ENCODE measurements at places on chromosomes 16 and 17. TPM values are rescaled to one million over a fixed set of nuclear protein-coding genes. Genes with fewer than 3 reads are reported as not detected.

GRCh38 chr16:29712809-29713208 is 33.0 kb downstream of the C16orf54 start:
- no peak for DNase-seq
- H3K27me3 ChIP-seq = no peaks in the 10 kb centered on the region
- peaks cover 2% of the 10 kb centered on the region for H3K4me1 ChIP-seq
- H3K36me3 ChIP-seq = peaks cover 52% of the 10 kb centered on the region
- H3K4me3 ChIP-seq = no peak overlapping the region

DNA sequence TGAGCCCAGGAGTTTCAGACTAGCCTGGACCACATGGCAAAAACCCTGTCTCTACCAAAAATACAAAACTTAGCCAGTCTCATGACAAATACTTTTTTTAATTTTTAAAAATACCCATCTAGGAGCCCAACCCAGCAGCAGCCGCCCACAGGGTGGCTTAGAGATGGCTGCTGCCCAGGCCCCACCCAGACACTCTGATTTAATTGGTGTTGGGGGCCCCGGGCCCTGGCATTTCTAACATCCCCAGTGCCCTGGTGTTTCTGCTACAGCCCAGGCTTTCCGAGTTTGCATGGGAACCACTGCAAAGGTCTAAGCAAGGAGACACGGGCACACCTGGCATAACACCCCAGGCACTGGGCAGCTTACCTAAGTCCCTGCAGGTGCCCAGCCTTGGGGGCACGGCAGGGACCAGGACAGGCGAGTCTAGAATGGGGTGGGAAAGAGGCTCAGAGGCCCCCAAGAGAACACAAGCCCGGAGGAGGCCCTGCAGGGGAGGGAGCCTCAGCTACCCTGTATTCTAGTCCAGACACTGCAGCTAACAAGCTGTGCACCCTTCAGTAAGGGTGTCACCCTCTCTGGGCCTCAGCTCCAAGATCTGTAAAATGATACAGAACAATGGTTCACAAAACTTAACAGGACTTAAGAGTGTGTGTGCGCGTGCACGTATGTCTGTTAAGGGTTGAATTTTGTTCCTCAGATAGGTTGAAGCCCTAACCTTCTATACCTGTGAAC is 48.8 kb downstream of the RMI2 start:
- no peak overlapping the region for H3K4me3 ChIP-seq
- no peaks in the 10 kb centered on the region for H3K36me3 ChIP-seq
- H3K27me3 ChIP-seq = no peaks in the 10 kb centered on the region
- H3K4me1 ChIP-seq = no peaks in the 10 kb centered on the region
- DNase-seq = no peak

DNA sequence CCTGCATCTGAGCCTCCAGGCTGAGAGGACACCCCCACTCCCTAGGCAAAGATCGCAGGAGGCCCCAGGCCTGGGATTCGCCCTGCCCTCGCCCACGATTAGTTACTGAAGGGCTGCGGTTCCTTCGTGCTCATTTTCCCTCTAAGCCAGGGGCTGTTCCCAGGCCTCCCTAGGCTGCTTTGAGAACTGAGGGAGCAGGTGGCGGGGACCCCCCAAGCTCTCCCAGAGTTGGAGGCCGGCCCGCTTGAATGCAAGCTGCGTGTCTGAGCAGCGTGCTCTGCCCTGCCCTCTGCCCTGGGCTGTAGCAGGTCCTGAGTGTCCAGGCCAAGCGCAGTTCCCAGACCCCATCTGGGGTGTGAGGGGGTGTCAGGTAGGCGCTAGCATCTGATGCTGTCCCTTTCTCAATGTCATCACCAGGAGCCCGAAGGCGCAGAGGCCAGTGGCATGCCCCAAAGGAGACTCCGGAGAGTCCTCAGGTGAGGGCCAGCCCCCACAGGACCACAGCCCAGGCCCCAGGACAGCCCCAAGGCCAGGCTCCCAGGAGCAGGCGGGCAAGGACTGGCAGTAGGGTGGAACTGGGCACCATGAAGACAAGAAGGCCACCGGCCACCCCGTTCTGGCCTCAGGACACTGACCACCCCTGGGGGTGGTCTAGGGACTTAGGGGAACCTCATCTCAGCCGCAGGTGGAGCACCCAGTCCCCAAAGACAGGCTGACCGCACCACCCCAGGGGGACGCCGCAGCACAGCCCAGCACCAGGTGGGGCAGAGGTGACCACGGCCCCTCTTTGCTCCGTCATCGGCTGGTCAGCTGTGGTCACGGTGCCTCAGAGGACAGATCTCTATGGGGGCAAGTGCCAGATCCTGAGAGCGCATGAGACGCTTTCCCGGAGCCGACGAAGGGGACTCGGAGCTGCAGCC is 14.6 kb downstream of the ENDOV start:
- H3K4me1 ChIP-seq = no peaks in the 10 kb centered on the region
- DNase-seq = no peak
- H3K27ac ChIP-seq = no peak overlapping the region
- no peak overlapping the region for H3K4me3 ChIP-seq
- H3K36me3 ChIP-seq = no peaks in the 10 kb centered on the region

- H3K4me1 ChIP-seq = no peaks in the 10 kb centered on the region
- peaks cover 4% of the 10 kb centered on the region for H3K36me3 ChIP-seq
- H3K27ac ChIP-seq = no peak overlapping the region
- no peak overlapping the region for H3K4me3 ChIP-seq
Measured at GRCh38 chr16:1443403-1443973, 868 bp downstream of the CCDC154 start.

GRCh38 chr16:3770530-3770929 is 53.2 kb upstream of the TRAP1 start:
- no peaks in the 10 kb centered on the region for H3K27me3 ChIP-seq
- H3K27ac ChIP-seq = no peak overlapping the region
- no peak overlapping the region for H3K4me3 ChIP-seq

GRCh38 chr16:67396159-67397035 is 3.1 kb upstream of the TPPP3 start:
- DNase-seq = peak; percentile 95
- H3K4me1 ChIP-seq = no peaks in the 10 kb centered on the region
- H3K27ac ChIP-seq = no peak overlapping the region
- H3K4me3 ChIP-seq = peak overlapping the region; percentile 54
- H3K36me3 ChIP-seq = peaks cover 1% of the 10 kb centered on the region
- peaks cover 25% of the 10 kb centered on the region for H3K27me3 ChIP-seq

DNA sequence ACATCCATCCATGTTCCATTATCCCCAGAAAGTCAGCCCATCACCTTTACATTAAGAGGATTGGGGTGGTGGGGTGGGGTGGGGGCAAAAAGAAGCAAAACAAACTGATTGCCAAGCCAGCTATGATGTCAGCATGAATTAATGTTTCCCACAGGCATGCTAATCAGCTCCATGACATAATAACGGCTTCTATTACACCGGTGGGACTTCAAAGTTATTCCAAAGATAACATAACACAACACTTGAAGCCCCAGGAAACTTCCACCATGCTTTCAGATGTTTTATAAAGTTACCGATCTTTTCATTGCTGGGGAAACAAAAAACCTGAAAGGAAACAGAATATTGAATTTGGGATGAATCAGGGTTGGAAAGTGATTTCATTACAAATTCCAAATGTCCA is 155.9 kb upstream of the IRX5 start:
- no peak overlapping the region for H3K4me3 ChIP-seq
- H3K27ac ChIP-seq = no peak overlapping the region
- H3K36me3 ChIP-seq = no peaks in the 10 kb centered on the region
- no peak for DNase-seq
- no peaks in the 10 kb centered on the region for H3K4me1 ChIP-seq

DNA sequence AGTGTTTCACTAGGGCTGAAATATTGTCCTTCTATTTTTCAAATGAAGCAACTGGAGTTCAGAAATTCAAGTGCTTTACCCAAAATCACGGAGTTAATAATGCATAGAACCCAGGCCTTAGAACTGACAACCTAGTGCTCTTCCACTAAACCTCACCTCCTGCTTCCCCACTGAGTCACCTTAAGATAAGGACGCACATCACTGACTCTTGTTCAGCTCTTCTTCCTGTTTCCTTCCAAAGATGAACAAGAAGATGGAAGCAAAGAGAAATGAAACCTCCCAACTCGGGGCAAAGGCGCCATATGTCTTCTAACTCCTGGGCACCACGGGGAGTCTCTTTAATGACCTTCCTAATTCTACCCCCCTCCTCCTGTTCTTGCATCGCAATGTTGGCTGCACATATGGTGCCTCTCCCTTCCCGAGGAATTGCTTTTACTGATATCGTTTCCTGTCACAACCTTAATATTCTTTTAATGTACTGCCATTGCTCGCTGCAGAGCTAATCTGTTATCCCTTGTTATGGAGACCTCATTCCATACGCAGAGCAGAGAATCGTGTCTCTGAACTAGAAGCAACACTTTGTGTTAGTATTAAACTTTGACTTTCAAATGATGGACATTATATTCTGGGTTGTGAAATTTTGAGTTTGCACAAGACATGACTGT is 591.4 kb downstream of the TMEM114 start:
- DNase-seq = no peak
- H3K36me3 ChIP-seq = no peaks in the 10 kb centered on the region
- H3K27me3 ChIP-seq = no peaks in the 10 kb centered on the region
- H3K27ac ChIP-seq = no peak overlapping the region

DNA sequence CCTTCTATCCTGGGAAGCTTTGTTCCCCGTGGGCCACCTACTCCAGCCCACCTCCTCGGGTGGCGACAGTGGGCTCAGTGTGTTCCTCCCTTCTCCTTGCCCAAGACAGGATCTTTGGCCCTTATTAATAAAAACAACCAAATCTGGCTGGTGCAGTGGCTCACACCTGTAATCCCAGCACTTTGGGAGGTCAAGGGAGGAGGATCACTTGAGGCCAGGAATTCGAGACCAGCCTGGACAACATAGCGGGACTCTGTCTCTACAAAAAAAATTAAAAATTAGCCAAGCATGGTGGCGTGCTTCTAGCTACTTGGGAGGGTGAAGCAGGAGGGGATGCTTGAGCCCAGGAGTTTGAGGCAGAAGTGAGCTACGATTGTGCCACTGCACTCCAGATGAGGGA is 42.2 kb downstream of the SOCS1 start:
- H3K4me3 ChIP-seq = no peak overlapping the region
- no peak for DNase-seq
- no peaks in the 10 kb centered on the region for H3K4me1 ChIP-seq
- peaks cover 6% of the 10 kb centered on the region for H3K36me3 ChIP-seq
- H3K27ac ChIP-seq = no peak overlapping the region
- no peaks in the 10 kb centered on the region for H3K27me3 ChIP-seq

- peak overlapping the region; percentile 35 for H3K4me3 ChIP-seq
- DNase-seq = peak; percentile 94
- H3K27me3 ChIP-seq = no peaks in the 10 kb centered on the region
- H3K4me1 ChIP-seq = peaks cover 3% of the 10 kb centered on the region
- peak overlapping the region; percentile 21 for H3K27ac ChIP-seq
- H3K36me3 ChIP-seq = no peaks in the 10 kb centered on the region
Measured at GRCh38 chr17:78316867-78317789, 42.7 kb downstream of the SOCS3 start.

GRCh38 chr17:52064791-52065211 is 93.7 kb downstream of the CA10 start:
- H3K27ac ChIP-seq = no peak overlapping the region
- no peaks in the 10 kb centered on the region for H3K27me3 ChIP-seq
- no peaks in the 10 kb centered on the region for H3K4me1 ChIP-seq

DNA sequence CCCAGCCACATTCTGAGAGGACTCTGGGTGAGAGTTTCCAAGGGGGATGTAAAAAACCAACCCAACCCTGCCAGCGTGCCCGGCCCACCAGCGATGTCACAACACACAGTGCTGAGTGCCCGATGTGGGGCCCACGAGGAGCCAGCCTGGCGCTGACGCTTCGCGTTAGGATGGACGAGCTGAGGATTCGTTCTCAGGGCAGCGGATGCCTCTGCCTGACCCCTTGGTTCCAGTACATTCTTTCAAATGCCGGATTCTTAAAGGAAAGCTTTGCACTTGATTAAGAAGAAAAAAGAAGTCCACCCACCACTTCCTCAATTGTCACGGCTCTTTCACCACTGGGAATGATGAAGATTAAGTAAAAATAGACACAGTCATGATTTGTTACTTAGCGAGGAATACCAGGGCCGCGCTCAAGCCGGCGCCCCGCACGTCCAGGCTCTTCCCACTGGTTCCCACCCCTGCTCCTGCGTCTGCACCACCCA is 79.4 kb downstream of the IRF8 start:
- no peak overlapping the region for H3K27ac ChIP-seq
- H3K4me1 ChIP-seq = peaks cover 2% of the 10 kb centered on the region
- no peaks in the 10 kb centered on the region for H3K27me3 ChIP-seq
- H3K36me3 ChIP-seq = peaks cover 2% of the 10 kb centered on the region
- H3K4me3 ChIP-seq = no peak overlapping the region

GRCh38 chr16:28212532-28212873 is 738 bp upstream of the XPO6 start:
- H3K4me1 ChIP-seq = no peaks in the 10 kb centered on the region
- H3K4me3 ChIP-seq = peak overlapping the region; percentile 63
- DNase-seq = peak; percentile 53

GRCh38 chr17:37792787-37793186 is 47.9 kb upstream of the HNF1B start:
- H3K4me3 ChIP-seq = no peak overlapping the region
- no peak overlapping the region for H3K27ac ChIP-seq
- DNase-seq = no peak
- H3K36me3 ChIP-seq = peaks cover 5% of the 10 kb centered on the region
- H3K27me3 ChIP-seq = no peaks in the 10 kb centered on the region
- no peaks in the 10 kb centered on the region for H3K4me1 ChIP-seq

DNA sequence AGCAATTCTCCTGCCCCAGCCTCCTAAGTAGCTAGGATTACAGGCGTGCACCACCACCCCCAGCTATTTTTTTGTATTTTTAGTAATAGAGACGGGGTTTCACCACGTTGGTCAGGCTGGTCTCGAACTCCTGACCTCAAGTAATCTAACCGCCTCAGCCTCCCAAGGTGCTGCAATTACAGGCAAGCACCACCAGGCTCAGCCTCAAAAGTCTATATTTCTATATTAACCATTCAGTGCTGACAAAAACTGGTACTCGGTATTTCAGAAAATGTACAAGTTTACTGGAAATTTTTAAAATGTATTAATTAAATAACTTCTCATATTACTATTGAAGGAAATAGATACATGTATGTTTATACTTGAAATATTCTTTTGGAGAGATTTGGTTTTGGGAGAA is 1.4 kb upstream of the HEXD start:
- no peak overlapping the region for H3K4me3 ChIP-seq
- no peaks in the 10 kb centered on the region for H3K4me1 ChIP-seq
- H3K36me3 ChIP-seq = peaks cover 24% of the 10 kb centered on the region
- DNase-seq = no peak
- H3K27me3 ChIP-seq = no peaks in the 10 kb centered on the region

DNA sequence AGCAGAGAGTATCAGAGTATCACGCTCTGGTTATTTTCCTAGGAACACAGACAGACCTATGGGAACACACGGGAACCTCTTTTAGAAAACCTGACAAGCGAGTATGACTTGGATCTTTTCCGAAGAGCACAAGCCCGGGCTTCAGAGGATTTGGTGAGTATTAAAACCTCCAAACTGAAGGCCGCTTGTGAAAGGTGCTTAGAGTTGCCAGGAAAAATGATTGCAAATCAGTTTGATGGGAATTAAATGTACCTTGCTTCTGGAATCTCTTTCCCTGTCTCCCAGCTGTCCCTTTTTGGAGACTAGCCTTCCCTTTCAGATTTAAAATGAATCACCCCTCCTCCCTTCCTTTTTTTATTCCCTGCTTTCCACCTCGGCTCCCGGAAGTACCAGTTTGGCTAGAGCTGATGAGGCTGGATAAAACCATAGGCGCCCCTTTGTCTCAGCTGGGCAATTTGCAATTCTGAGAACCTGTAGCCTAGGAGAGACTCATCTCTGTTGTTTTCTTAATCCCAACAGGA is 27.3 kb downstream of the KAT7 start:
- peak overlapping the region; percentile 93 for H3K27ac ChIP-seq
- H3K27me3 ChIP-seq = no peaks in the 10 kb centered on the region
- peak overlapping the region; percentile 83 for H3K4me3 ChIP-seq

PABPN1L gene
- not detected for total RNA-seq

TLCD2 gene
- 1.5 TPM for total RNA-seq

USP7 gene
- total RNA-seq = 182 TPM

TBC1D3 gene
- not detected for total RNA-seq

TBC1D3C gene
- not detected for total RNA-seq

KRT33A gene
- total RNA-seq = not detected

MT1B gene
- not detected for total RNA-seq

KRT12 gene
- not detected for total RNA-seq

Data from H9 (cell line).